Esophagus mucosa (tissue), 1 donor: ENCODE measurements at places on chromosomes 5 and 9.

- ATAC-seq, result peak; percentile 94
These were observed 421.7 kb downstream of the SPATA31D1 start for GRCh38 chr9:82410306-82410705.

DNA sequence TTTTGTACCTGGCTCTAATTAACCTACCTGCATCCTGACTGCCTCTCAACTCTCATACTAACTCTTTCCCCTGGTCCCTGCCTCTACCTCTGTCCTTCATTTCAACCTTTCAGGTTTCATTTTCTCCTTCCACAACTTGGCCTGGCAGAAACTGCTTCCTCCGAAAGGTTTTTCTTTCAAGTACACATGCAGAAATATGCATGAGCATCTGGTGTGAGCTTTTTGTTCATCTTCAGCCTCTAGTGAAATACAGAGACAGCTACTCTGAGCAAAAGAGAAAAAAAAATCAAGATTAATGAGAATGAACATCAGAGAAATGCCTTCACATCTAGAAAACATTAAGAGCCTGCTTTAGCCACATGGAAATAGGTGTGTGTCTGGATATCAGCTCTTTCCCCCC lies 297.9 kb upstream of the PCSK5 start:
- ATAC-seq, result no peak

- ATAC-seq, result no peak
These were observed 43.7 kb upstream of the ELOVL7 start for GRCh38 chr5:60887746-60888145.

GRCh38 chr9:3962496-3962895 lies 337.4 kb downstream of the GLIS3 start:
- ATAC-seq, result no peak

DNA sequence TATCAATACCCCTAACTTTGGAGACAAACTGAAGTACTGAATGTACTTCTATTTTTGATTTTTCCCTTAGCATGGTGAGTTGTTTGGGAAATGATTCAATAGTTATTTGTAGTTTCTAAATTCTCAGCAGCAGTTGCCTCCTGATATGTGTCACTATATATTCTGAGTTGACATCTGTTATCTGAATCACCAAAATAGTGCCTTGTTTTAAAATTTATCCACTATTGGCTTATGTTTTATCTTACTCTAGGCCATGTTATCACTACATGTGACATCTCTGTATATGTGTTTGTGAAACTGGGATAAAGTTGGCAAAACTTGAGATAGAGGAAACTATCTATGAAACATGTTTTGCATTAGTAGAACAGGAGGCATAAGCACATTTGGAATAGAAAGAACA lies 317.6 kb downstream of the TLE4 start:
- ATAC-seq, result no peak

DNA sequence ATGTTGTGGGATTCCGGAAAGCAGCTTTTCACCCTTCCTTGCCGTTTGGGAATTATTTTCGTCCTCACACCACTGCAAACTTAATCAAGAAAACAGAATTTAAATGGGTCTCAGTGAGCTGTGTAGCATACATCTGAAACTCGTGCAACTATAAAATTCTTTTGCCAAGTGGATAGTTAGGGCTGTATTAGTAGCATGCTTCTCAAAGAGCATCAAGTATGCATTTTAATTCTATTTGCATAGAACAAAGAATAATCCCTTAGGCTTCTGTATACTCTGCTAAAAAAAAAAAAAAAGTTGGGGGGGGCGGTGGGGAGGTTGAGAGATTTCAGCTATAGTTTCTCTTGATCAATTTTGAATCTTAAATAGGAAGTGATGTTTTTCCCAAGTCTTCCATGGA lies 11.8 kb upstream of the APBA1 start:
- no peak for ATAC-seq

- no peak for ATAC-seq
These were observed 417.7 kb downstream of the PSAT1 start for GRCh38 chr9:78714576-78714975.

- no peak for ATAC-seq
These were observed 287.2 kb downstream of the CTNND2 start for GRCh38 chr5:11617080-11617479.

GRCh38 chr5:43232943-43233833 lies 41.2 kb downstream of the NIM1K start:
- ATAC-seq, result no peak
